ENCODE measurements at places on chromosomes 16 and 17. TPM values are rescaled to one million over a fixed set of nuclear protein-coding genes. Genes with fewer than 3 reads are reported as not detected.
A peak's percentile ranks its signal among the peaks of the same experiment; 100 is the strongest.

DNA sequence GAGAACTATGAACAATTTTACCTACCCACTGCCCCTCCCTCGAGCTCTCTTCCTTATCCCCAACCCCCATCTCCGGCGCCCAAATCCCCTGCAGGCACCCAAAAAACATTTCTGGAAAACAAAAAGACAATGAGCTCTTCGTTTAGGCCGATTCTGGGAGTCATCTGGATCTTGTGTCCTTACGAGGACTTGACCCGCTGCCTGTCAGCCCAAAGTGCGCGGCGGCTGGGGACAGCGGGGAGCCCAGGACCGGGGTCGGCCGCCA is 524 bp downstream of the STRADA start:
- DNase-seq, result no peak

DNA sequence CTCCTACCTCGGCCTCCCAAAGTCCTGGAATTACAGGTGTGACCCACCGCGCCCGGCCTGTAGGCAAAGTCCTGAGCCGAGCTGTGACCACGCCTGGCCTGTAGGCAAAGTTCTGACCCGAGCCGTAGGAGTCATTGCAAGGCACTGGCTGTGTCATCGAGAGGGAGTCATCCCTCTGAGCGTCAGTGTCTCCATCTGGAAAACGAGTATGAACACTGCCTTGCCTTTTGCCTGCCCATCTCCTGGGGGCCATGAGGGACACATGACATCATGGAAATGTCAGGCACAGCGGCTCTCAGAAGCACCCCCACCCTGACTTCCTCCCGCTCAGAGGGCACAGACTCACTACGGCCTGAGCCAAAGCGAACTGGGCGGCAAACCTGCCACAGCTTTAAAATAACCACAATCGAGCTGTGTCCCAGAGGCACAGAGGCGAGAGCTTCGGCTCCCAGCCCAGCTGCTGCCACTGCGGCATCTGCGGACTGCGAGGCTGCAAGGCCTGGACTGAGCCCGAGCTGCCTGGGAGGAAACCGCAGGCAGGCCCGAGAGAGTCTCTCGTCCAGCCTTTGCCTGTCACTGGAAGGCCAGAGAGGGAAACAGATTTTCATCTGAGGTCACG is 50.8 kb downstream of the RPH3AL start:
- peak; percentile 50 for DNase-seq

- DNase-seq, result no peak
Observed at GRCh38 chr16:17058471-17058870, 412.3 kb downstream of the XYLT1 start.

GRCh38 chr17:55265311-55266021 is 706 bp downstream of the HLF start:
- no peak for DNase-seq

DNA sequence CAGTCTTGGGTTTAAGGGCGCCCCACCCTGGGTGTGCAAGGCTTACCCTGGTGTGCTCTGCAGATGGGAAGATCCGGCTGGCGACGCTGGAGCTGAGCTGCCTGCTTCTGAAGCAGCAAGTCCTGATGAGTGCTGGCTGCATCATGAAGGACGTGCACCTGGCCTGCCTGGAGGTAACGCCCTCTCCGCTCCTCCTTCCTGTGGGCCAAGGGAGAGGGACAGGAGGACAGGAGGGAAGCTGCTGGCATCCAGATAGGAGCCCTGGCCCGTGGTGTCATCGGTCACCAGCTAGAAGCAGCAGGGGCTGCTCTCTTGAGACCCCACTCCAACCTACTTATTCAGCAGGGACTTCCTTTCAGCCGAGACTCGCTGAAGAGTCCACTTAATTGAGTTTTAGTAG is 97.8 kb downstream of the CLEC16A start:
- no peak for DNase-seq

GRCh38 chr16:67415872-67416793 is at the start of gene ZDHHC1:
TSS of gene ZDHHC1 (minus strand) at chr16:67416477. CDS start at chr16:67407775, 8,702 bp downstream.
- peak; percentile 50 for DNase-seq

DNA sequence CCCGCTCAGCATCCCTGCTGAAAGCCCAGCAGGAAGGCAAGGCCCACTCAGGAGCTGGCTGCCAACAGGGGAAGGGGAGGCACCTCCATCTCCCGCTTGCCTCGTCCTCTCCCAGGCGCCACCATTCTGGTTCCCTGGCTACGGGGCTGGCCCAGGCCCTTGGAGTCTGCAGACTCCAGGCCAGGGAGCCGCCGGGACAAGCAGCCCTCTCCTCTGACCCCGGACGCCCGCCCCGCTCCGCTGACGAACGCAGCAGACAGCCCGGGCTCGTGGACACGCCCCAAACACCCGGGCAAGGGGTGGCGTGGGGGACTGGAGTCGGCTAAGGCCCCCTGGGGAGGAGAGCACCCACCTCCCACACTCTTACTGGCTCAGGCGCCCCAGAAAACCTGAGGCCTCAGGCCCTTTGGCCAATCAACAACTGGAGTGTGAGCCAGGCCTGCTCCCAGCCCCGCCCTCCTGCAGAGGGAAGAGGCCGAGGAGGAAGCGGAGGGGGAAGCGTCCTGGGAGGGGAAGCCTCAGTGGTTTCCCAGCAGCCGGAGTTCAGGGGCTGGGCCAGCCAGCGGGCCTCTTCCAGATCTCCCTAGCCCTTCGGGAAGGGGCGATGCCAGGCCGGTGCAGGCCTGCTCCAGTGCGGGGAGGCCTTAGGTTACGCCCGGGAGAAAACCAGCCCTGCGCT is 4.2 kb downstream of the MNT start:
- peak; percentile 98 for DNase-seq

Gene SPATA22
- total RNA-seq, result not detected

Gene CTRB1
- not detected for total RNA-seq
